ENCODE measurements at places on chromosomes 2 and 18.

DNA sequence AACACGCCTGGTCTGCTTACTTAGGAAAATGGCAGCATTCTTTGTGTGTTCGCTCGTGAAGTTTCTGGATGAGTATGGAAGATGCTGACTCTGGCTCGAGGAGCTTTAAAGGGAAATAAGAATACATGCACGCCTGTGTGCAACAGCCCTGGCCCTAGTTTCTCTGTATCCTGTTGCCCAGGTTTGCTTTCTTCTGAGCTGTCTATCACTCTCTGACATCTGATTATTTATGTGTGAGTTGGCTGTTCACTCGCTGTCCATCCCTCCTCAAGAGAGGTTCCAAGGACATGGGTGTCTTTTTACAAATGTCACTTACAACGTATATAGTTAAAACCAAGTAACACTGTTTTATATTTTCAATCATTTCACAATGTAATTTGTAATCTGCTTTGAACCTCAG, 16.0 kb downstream of the SLC9A2 start:
- DNase-seq = no peak

DNA sequence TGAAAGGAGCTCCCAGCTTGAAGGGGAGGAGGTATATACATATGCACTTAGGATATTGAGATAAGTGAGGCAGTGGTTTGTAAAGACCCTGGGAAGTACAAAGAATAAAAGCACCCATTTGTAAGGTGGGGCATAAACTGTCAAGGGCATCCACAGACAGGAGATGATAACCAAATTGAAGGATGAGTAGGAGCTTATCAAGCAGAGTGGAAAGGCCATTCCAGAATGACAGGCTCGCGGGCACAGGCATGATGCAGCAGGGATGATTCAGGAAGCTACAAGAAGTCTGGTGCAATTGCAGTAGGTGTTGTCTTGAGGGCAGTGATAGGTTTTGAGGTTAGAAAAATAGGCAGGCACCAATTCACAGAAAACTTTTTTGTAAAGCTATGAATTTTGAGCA, 504.8 kb downstream of the PIK3C3 start:
- DNase-seq = no peak

- no peak for DNase-seq
Measured at GRCh38 chr2:8498994-8499393, 182.9 kb upstream of the ID2 start.

DNA sequence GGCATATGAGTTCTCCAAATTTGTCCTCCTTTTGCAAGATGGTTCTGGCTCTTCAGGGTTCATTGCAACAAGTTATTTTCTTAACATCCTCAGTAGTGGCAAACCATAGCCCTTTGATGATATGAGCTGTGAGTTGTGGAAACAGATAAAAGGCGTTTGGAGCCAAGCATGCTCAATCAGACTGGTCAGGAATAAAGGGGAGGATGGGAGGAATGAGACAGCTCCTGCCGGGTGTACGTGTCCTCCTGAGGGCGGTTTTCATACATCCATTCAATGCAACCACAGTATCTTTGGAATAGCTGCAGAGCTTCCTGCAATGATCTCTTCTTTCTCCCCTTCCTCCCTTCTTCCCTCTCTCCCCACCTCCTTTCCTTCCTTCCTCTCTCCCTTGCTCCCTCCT, 245.8 kb downstream of the GLI2 start:
- DNase-seq = no peak

- DNase-seq = no peak
Measured at GRCh38 chr18:51278045-51278649, 80.7 kb upstream of the MEX3C start.
